Nucleus accumbens (tissue), 56 donors: ENCODE measurements at places on chromosomes 5 and 9.

DNA sequence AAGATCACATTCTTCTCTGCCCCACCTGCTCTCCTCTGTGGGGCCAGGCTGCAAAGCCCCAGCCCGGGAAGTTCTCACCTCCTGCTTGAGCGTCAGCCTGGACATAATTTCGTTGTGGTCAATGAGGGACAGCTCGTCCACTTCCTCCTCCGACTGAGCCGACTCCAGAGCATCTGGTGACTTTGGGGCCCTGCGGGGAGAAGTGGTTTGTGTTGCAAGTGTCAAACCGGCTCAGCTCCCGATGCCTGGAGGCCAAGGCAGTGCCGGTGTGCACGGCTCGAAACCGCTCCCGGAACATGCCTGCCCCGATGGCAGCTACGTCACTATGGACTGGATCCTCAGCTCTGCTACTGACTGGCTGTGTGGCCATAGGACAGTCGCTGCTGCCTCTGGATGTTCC, 52.8 kb downstream of the PRRT1B start:
- DNase-seq, result no peak

DNA sequence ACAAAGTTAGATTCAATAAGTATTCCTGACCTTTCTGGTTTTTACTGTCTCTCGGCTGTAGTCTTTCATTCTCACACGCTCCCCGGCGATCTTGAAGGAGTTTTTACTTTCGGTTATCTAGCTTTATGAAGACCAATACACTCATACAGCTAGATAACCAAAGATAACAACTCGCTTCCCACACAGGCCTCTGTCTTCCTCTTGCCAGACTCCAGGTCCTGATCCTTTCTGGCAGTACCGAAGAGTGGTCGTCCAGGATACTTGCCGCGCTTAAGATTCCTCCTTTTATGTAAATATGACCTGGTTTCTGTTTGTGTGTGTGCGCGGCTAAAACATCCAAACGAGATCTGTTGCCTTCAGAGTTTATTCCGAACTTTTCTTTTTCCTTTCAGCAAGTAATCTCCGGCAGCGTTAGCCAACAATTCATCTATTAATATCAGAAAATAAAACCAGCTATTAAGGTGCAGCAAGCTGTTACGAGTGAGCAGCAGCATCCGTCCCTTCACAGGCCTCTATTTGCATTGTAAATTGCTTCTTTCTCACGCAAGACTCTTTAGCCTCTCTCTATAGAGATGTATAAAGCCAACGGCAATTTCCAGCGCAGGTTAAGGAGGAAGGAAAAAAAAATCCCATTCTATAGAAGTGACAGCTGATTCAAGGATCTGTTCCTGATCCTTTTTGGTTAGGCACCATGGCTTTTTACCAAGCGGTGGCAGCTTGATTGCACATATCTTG, 216.1 kb downstream of the MEF2C start:
- no peak for DNase-seq

GRCh38 chr5:109837231-109837861, 147.6 kb downstream of the MAN2A1 start:
- no peak for DNase-seq

- DNase-seq, result no peak
Measured at GRCh38 chr9:101030086-101030391, 1.5 kb downstream of the PLPPR1 start.

- no peak for DNase-seq
Measured at GRCh38 chr9:137113385-137114159, 961 bp downstream of the DPP7 start.
